ENCODE measurements at places on chromosomes 5 and 9.
A peak's percentile ranks its signal among the peaks of the same experiment; 100 is the strongest.

GRCh38 chr5:139845846-139846681 lies 50.5 kb downstream of the PSD2 start:
- no peak for DNase-seq

- no peak for DNase-seq
These were observed 320.1 kb downstream of the ADGRV1 start for GRCh38 chr5:90878549-90879196.

- no peak for DNase-seq
These were observed 5.1 kb upstream of the RALGDS start for GRCh38 chr9:133125941-133126696.

DNA sequence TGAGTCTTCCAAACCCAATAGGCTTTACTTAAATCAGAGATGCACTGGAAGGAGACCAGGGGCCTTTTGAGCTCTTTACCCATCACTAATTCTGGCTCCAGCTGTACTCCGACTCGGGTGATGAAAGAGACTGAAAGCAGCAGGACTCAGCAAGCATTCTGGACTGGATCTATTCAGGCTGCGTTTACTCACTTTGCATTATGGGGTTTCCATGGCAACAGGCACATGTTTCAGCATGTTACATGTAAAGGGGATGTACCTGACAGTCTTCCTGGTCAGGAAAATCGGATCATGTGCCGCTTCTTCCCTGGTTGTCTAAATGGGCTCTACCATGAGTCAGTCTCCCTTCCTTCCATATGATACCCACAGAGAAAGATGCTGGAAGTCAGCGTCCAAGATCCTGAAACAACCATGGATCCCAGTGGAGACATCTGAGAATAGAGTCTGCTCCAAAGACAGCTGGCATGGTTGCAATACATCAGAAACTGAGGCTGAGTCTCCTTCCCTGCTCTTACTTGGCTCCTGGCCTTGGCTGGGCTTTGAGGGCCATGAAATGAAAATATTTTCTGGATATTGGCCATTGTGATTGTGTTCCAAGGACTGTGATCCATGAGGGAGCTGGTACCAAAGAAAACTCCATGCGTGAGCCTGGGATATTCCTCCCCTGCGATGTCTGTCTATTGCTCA lies 102.5 kb upstream of the TNC start:
- no peak for DNase-seq

DNA sequence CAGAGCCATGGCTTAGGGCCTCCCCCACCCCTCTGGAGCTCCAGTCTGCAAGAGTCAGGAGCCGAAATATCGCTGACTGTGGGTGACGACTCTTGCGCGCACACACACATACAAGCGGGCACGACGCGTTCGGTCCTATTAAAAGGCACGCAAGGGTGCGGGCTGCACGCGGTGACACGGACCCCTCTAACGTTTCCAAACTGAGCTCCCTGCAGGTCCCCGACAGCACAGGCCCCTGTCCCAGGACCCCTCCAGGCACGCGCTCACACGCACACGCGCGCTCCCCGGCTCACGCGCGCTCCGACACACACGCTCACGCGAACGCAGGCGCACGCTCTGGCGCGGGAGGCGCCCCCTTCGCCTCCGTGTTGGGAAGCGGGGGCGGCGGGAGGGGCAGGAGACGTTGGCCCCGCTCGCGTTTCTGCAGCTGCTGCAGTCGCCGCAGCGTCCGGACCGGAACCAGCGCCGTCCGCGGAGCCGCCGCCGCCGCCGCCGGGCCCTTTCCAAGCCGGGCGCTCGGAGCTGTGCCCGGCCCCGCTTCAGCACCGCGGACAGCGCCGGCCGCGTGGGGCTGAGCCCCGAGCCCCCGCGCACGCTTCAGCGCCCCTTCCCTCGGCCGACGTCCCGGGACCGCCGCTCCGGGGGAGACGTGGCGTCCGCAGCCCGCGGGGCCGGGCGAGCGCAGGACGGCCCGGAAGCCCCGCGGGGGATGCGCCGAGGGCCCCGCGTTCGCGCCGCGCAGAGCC lies at the start of gene GRIN1:
GRIN1 (plus strand) TSS at position 433 of the 746 bp plus-strand sequence. CDS start 333 bp downstream, outside the sequence.
- no peak for DNase-seq

DNA sequence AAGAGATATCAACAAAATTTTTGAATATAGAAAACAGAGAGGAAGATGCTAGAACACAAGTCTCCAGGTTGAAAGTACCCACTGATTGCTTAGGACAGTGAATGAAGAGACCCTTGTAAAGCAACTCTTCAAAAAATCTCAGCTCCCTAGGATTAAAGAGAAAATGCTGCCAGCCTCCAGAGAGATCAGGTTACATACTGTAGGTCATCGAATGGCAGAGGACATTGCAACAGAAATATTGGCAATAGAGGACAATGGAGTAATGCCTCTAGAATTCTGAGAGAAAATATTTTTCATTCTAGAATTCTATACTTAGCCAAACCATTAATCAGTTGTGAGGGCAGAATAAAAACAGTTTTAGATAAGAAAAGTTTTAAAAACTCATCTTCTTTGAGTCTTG lies 43.1 kb upstream of the ELL2 start:
- no peak for DNase-seq

- no peak for DNase-seq
These were observed 115.0 kb upstream of the TLE1 start for GRCh38 chr9:81804306-81804705.

DNA sequence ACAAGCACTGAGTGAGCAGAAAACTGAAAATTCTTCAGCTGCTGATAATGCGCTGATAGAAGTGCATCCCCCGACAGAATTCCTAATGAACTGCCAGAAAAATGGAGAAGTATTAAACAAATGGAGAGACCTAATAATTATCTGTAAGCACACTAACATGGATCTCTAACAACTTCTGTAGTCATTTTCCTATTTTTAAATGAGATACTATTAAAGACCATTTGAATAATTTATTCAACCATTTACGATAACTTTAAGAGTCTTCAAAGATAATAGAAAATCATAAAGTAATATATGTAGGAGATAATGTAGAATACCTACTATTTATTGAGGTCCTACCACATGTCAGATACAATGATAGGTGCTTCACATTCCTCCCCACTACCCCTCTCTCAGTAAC lies 72.9 kb downstream of the EFNA5 start:
- no peak for DNase-seq

DNA sequence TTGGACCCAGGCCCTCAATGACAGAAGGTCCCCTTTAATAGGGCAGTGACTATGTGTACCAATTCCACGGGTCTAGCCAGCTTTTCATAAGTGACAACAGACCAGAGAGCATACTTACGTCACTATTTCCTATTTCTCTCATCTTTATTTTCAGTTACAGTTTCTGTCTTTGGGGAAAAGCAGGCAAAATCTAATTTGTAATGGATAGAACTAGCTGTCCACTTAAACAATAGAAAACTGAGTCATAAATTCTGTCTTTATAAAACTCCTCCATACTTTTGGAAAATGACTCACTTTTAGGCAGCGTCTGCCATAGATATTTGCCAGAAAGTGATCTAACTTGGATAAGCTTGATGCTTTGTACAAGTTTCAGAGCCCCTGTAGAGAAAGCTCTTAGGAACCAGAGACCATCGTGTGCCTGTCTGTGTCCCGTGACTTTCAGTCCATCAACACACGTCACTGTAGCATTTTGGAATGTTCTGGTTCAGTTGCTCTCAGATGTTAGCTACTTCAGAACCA lies 101.9 kb downstream of the F2RL2 start:
- no peak for DNase-seq

- no peak for DNase-seq
These were observed 127.7 kb upstream of the BASP1 start for GRCh38 chr5:17089690-17090089.

GRCh38 chr5:119743927-119744326 lies 114.6 kb downstream of the FAM170A start:
- DNase-seq: no peak

DNA sequence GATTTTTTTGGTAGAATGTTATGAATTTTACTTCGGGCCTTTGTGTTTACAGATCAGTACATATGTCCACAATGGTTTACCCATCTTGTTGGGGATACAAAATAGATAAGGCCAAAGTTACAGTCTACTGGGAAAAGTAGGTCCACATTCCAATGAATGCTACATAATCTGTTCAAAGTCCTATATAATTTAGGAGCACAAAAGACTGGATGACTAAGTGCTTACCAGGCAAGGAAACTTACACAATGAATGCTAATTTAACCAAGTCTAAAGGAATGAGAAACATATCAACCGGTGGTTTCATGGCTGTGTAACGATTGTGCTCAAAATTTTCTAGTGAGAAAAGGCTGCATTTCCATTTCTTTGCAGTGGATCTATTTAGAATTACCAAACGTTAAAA lies 97.4 kb upstream of the TRPM3 start:
- no peak for DNase-seq

DNA sequence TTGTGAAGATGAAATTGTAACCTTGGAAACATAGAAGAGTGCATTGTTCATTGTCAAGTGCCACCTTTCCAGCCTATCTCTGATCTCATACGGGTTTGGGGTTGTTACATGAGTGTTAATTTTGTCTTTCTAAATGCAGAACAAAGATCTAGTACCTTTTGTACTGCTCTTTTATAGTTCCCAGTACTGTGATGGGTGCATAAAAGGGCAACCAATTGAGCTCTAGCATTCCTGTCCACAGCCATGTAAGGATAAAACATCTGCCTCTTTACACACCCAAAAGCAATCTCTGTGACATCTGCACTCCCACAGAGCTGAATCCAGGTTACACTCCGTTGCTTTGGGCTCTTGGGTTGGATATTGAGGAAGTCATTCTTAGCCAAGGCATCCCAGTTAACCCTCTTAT lies 255.2 kb downstream of the SGCD start:
- no peak for DNase-seq

DNA sequence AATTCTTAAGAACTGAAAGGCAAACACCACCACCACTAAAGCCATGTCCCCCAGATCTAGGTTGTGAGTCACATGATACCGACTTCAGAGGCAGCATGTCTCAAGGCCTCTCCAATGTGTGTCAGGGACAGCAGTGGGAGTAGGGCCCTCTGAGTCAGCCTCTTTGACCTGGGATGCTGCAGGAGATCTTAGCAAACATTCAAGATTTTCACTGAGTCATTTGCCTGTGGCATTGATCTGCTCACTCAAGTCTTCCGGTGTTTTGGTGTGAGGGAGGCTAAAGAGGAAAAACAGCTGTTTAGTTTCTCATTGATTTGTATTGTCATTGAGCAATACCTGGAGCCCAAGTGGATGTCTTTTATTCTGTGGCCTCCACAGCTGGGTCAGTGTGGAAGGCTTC lies 36.1 kb downstream of the TMC1 start:
- no peak for DNase-seq

- DNase-seq: peak; percentile 32
These were observed 11.0 kb upstream of the EXOSC2 start for GRCh38 chr9:130682421-130683121.

DNA sequence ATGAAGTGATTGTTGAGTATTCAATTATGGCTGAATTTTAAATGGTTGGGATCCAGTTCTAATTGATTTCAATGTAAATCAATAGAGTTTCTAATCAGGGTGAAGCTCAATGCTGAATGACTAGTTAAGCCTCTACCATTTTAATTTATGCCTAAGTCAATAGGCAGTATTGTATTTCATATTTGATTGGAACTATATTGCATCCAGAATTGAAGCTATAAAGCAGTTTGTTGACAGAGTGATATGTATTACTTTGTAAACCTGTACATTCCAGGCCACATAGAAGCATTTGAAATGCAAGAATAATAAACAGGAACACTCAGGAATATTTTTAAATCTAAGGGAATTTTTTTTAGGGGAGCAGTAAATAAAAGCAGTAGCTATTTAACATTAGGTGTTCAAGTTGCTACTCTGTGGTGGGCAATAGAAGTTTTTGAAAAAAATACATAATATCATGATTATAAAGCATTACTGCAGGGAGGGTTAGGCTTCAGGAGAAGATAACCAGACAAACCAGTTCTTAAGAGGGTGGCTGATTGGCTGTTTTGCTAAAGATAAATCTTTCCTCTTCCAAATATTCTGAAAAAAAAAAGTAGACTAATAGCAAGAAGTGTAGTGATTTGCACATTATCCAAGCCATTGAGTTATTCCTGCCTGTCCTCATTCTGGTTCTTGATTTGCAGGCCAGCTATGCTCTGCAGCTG lies 492.0 kb upstream of the MEF2C start:
- no peak for DNase-seq

DNA sequence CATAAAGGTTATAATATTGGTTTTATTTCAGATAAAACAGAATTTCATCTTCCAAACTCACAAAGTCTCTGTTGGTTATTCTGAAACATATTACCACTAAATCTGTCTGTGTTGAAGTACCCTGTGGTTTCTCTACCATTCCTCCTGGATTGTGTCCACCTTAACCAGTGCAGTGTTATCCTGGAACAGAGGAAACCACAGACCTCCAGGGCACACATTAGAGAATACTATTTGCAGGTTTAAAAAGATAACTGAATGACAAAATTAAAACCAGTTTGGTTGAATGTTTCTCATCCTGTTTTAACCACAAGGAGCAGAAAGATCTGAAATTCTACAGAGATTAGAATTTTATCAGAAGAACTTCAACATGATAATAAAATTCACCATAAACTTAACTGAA lies 251.8 kb downstream of the CWC27 start:
- DNase-seq: no peak

GRCh38 chr5:79691007-79691406 lies 1.4 kb downstream of the CMYA5 start:
- DNase-seq: no peak

DNA sequence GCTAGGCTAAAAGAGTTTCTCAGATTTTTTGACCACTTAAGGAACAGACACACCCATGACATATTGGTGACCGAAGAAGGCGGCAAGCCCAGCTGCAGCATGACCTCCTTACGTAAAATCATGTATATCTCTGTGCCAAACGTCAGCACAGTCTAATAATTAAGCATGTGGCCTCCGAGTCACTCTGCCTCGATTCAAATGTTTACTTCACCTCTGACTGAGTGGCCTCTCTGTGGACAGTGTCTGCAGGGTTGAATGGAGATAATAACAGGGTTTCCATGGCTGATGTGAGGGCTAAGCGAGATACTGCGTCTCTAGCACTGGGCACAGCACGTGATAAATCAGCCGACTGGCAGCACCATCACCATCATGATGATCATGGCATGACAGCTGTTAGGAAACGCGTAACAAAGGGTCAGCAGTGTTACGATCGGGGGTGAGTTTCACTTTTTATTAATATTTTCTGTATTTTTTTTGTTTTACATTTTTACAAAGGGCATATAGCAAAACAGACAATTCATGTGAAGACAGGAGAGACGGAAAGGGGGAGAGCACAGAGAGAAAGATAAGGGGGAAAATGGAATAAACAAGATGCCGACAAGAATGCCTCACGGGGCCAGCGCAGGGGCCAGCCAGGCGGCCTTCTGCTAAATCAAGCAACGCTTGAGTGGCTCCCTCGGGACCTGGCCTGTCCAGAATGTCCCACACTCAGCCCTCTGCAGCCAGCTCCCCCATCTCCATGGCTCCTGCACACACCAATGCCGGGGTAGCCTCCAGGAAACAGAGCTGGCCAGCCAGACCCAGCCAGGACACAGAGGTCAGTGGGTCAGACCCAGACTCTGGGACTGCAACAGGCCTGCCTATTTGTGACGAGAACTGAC lies 60.3 kb downstream of the ADAMTS2 start:
- DNase-seq: no peak

- no peak for DNase-seq
These were observed 82.9 kb downstream of the JAKMIP2 start for GRCh38 chr5:147699496-147700088.

GRCh38 chr5:126428421-126428820 lies 5.2 kb downstream of the GRAMD2B start:
- no peak for DNase-seq

- no peak for DNase-seq
These were observed 85.0 kb downstream of the HMHB1 start for GRCh38 chr5:143896966-143897365.
